LNCaP clone FGC (cell line): ENCODE measurements at places on chromosomes 6 and 20.

DNA sequence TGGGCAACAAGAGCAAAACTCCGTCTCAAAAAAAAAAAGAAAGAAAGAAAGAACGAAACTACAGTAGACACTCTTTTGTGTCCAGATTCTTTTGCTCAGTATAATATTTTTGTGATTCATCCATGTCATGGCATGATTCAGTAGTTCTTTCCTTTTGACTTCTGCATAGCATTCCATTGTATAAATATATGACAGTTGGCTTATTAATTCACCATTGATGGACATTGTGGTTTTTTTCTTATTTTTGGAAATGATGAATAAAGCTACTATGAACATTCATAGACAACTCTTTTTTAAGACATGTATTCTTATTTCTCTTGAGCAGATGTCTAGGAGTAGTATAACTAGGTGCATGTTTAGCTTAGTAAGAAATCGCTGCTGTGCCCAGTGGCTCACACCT lies 10.3 kb upstream of the IER3 start:
- DNase-seq = no peak

GRCh38 chr6:57283106-57283505 lies 34.3 kb upstream of the PRIM2 start:
- no peak for DNase-seq

GRCh38 chr6:145069966-145070365 lies 665.4 kb downstream of the EPM2A start:
- no peak for DNase-seq

DNA sequence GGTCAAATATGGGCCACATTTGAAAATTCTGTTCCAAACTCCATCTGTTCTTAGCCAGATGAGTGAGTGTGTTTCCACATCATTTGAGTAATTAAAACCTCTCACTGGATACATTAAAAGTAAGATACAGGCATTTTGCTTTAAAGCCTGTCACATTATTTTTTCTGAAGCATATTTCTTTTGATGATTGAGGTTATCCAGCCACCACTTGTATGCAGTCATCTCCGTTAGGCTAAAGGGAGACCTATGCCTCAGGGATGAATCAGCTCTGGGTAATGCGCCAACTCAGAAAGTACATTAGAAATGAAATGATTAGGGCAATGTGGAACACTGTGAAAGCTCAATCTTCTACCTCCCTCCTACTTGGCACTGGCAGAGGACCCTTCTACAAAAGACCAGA lies 90.7 kb downstream of the SNAP25 start:
- DNase-seq = no peak

DNA sequence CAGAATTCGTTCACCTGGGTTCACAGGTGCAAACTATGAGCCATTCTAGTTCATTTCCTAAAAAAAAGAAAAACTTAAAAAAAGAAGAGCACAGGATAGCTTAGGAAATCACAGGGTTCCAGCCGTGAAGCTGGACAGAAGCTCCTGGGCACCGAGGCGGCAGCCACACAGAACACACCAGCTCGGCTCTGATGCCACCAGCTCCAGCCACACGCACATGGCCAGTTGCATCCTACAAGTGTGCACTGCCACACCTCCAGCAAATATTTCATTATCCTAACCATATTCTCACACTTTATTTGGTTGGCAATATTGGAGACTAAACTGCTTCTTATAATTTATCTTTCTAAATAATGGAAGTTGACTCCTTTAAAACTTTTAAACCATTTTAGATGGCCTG lies 26.2 kb upstream of the AFDN start:
- DNase-seq = no peak
